ENCODE measurements at places on chromosomes 5 and 9.
A peak's percentile ranks its signal among the peaks of the same experiment; 100 is the strongest.

- DNase-seq, result no peak
Measured at GRCh38 chr5:99355881-99356280, 427.1 kb upstream of the CHD1 start.

DNA sequence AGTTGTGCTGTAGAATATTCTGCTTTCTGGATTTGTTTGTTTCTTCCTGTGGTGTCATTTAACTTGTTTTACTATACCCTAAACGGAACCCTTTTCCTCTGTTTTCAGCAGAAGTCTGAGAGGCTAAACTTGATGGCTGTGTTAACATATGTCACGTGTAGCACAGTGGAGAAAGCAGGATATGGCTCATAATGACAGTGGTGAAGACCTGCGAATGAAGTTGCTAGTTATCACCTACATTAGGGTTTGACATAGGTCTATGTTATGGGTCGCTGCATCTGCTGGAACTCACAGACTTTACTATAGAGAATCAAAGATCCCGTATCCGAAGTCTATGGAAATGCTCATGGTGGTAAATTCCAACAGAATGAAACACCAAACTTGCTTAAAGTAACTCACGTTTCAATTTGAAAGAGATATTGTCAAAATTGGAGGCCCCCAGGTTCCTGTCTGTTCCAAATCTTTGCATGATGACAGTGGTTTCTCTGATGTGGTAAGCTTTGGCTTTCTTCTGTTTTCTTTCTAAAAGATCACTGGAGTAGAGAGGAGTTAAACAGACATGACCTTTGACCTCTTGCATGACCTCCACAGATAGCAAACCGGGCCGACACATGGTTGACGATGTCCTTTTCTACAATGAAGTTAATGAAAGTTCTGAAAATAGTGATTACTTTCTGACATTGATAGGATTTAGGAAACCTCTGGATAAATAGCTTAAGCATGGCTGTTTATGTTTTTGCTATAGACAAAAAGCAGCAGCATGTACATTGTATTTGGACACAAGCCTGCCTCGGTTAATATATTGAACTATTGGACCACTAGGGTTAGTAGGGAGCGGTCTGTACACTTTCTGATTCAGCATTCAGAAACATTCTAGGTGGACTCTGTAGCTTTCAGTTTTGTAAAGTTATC, 3.1 kb upstream of the CATSPER3 start:
- DNase-seq, result no peak

GRCh38 chr9:82597241-82598203, 465.4 kb downstream of the RASEF start:
- no peak for DNase-seq

- DNase-seq, result no peak
Measured at GRCh38 chr5:55304584-55304983, 2.9 kb downstream of the DHX29 start.

- DNase-seq, result no peak
Measured at GRCh38 chr5:95620030-95620869, at the start of gene GPR150. GPR150 (plus strand) TSS chr5:95620087; CDS start chr5:95620276, 189 bp downstream.

DNA sequence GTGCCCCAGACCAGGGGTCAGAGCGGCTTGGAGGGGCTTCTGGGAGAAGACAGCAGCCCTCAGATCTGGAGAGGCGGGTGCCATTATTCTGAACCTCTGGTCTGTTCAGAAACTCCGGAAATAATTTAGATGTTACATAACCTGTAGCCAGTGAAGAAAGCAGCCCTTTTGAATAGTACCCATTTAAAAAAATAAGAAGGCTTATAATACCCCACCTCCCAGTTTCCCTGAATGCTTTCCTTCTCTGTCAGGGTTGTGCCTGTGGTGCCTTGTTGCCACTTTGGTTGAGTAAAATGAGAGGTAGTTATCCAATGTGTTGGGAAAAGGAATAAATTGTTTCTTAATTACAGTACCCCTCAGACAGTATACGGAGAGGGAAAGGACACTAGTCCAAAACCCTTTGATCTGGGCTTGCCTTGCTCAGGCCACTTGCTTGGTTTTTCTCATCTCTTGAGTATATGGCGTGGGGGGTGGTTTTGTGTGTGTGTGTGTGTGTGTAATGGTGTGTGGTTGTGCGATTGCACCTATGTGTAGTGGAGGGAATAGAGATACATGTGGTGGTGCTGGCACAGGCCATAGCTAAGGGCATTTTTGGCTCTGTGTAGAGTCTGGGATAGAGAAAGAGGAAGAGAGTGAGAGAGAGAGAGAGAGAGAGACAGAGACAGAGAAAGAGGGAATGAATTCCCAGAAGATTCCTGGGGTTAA, 59.1 kb upstream of the TLR4 start:
- DNase-seq, result no peak

DNA sequence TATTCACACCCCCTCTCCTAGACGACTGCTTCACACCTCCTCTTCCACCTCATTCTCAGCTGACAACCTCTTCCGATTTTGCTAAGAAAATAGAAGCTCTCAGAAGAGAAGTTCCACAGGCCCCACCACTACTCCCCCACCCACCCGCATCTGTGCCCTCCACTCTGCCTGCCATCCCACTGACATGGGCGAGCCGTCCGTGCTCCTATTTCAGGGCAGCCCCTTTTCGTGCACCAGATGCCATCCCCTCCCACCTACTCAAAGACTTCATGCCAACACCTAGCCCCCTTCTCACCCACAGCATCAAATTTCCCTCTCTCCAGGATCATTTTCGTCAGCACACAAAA, 34.6 kb upstream of the JADE2 start:
- DNase-seq, result no peak

DNA sequence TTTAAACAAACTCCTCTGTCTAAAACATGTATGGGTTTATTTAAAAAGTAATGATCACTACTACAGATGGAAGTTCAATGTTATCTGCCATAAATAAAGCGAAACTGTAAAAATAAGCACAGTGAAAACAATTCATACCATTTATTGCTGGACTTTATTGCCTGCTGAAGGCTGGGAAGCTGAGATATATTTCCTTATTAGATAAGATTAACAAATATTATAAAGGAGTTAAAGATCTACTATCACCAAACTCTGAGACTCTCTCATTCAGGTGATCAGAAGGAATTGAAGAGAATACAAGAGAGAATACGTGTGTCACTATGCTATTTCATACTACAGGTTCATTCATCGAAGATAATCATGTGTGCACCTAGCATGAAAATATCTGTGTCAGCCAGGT, 190.9 kb upstream of the ATP10B start:
- DNase-seq, result no peak

- no peak for DNase-seq
Measured at GRCh38 chr9:3047912-3048311, 204.0 kb upstream of the PUM3 start.

DNA sequence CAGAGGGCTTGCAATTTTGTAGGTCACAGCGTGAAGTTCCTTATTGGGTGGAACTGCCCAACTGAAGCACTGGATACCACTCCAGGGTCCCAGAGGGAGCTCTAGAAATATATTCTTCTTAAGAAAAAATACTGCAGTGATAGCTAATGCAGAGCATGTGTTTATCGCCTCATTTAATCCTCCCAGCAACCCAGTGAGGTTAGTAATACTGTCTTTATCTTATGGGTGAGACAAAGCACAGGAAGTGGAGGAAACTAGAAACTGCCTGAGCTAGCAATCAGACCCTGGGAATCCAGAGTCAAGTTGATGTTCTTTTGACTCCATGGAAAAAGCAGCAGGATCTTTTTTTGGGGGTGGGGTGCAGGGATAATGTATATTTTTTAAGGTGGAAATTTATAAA, 153.3 kb downstream of the PJA2 start:
- no peak for DNase-seq

- DNase-seq, result no peak
Measured at GRCh38 chr5:40355846-40356245, 323.9 kb upstream of the PTGER4 start.

DNA sequence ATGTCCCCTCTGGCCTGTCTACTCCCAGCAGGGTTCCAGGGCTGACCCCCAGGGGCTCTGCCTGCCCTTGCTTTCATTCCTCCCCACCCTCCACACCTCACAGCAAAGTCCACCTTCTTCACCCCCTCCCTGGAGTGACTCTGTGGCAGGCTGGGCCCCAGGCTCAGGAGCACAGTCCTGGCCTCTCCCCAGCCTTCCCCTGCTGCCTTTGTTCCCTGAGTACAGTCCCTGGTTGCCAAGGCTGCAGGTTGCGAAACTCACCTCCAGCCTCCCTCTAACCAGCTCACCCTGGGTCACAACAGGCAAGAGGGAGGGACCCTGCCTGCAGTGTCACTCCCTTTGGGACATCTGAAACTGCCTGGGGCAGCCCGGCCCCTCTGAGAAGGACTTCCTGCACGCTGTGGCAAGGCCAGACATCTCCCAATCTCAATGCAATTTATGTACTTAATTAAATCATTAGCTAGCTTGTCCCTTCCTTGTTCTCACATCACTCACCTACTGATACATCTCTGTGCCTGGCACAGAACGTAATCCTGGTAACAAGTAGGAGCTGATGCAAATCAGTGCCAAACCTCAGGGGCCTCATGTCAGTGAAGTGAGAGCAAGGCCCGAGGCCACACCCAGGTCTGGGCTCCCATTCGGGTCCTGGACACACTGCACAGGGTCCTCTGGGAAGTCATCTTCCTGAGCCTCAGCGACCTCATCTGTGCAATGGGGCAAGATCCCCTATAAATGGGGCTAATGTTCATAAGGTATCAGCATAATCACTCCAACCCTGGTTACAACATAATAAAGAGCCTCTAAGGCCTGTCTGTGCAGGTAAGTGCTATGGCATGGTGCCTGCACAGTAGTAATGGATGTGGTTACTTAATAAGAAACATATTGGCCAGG, 27.3 kb upstream of the TRIM14 start:
- no peak for DNase-seq

- peak; percentile 92 for DNase-seq
Measured at GRCh38 chr9:94139672-94140417, 55.6 kb downstream of the PTPDC1 start.

DNA sequence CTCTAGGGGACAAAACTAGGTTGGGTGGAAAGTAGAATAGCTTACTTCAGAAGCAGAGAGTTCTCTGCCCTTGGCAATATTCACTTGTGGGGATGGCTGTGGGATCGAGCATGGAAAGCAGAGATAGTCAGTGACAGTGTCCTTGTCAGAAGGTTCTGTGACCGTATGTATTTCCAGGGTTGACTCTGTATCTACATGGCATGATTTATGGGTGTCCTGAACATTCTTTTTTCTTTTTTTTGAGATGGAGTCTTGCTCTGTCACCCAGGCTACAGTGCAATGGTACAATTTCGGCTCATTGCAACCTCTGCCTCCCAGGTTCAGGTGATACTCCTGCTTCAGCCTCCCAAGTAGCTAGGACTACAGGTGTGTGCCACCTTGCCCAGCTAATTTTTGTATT, 77.4 kb upstream of the LHFPL2 start:
- no peak for DNase-seq

DNA sequence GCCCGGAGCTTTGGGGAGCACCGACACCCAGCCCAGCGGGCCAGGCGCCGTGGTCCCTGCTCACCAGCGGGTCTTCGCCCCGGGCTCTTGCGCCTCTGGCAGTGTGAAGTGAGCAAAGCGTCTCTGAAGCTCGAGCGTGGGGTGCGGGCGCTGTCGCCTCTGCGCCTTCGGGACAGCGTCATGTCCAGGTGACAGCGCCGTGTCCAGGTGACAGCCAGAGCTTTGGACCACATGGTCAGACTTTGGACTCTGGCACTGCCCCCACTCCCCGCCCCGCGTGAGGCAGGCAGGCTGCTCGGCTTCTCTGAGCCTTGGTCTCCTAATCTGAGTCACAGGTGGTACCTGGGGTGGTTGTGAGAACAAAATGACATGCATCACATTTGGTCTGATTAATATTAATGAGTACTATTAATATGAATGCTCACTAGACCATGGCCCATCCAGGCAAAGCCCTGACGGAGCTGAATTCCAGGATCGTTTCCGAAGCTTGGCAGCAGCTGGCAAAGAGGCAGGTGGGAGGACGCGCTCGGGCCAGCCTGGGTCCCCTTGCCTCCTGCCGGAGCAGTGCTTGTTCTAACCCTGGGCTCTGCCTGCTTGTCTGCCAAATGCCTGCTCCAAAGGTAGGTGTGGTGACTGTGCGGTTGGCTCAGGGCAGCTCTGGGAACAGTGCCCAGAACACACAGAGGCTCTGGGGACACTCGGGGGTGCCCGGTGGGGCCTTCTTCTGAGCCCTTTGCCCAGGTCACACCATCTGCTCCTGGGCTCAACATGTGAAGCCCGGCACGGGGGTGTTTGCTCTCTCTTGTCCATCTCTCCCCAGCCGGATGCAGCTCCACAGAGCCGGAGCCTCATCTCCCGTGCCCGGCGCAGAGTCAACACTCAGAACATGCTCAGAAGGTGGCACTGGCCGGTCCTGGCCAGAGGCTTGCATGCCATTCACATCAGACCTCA, 157.1 kb downstream of the OLFM1 start:
- no peak for DNase-seq

DNA sequence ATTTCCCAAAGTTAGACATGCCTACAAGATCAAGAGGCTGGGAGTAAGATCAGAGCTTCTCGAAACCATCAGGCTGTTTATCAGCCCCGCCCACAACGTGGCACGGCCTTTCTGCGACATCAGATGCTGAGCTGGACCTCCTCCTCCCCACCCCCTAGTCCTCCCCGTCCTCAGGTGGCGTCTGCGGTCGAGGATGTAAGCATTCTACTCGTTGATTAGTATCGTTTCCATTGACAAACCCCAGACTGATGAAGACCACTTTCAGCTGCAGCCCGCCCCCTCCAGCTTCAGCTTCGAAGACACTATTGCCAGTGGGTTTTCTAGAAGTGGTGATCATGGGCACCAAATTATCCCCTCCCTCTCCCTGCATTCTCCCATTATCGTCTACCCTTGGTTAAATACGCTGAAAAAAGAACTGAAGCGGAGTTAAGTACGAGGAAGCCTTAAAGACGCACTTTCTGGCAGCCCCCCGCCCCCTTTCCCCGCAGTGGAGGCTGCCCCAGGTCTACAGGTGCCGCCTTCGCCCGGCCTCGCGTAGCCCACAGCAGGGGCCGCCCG, 1.1 kb downstream of the PPIC start:
- no peak for DNase-seq

- no peak for DNase-seq
Measured at GRCh38 chr5:23084815-23085214, 231.7 kb upstream of the CDH12 start.

DNA sequence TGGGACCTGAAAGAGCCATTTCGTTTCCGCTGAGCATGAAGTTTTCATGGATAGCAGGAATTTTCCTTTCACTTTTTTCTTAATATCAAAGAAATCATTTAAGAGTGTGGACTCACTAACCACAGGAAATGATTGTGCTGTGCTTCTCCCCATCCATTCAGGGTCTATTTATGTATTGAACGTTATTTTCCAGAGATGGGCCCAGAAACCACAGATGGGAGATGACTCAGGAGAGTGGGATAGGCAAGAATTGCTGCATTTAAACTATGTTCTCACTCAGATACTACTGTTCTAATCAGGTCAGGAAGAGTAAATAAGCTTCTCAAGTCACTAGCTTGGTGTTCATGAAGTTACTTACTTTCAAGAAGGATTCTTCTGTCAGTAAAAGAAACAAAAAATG, 763.8 kb downstream of the DTWD2 start:
- peak; percentile 49 for DNase-seq

DNA sequence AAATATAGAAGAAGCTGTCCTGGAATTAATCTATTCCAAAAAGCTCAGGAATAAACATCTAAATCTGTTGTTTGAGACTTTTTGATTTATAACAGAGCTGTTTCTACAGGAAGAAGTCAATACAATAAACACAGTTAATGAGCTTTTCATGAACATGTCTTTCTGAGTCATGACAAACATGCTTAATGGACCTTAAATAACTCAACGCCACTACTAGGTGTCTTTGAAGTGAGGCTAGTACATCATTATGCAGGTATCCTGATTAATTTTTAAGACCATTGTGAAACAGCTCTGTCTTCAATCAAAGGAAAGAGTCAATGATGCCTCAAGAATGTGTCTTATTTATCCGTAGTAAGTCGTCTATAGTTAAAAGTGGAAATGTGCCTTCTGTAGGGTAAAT, 131.6 kb downstream of the GABRB2 start:
- DNase-seq, result no peak
